ENCODE measurements at places on chromosomes 3 and 15. TPM values are rescaled to one million over a fixed set of nuclear protein-coding genes. Genes with fewer than 3 reads are reported as not detected.

The SCAANT1 gene
- total RNA-seq = not detected

GRCh38 chr3:143172062-143172794 lies 52.7 kb downstream of the CHST2 start:
- H3K4me3 ChIP-seq = no peak overlapping the region
- peaks cover 56% of the 10 kb centered on the region for H3K4me1 ChIP-seq
- H3K27ac ChIP-seq = peak overlapping the region; percentile 72
- DNase-seq = no peak
- no peaks in the 10 kb centered on the region for H3K27me3 ChIP-seq

The ZPLD1 gene
- not detected for total RNA-seq

The CCDC54 gene
- total RNA-seq = not detected

DNA sequence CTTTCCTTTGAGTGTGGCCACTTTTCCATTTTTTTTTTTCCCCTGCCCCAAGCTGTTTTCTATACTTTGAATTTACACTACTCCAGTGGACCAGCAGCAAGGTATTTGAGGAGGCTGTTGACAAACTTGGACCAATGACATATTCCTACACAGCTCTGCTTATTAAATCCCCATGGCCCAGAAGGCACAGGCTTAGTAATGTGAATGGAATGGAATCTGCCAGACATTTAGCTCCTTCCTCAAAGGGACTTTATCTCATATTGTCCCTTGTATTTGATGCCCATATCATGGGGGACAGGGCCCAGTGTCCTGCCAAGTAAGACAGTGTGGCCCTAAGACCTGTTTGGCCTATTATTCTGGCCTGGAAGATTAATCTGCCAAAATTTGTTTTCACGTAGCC lies 107.5 kb downstream of the CHCHD6 start:
- H3K27me3 ChIP-seq = no peaks in the 10 kb centered on the region
- no peak overlapping the region for H3K4me3 ChIP-seq
- H3K36me3 ChIP-seq = no peaks in the 10 kb centered on the region
- no peak overlapping the region for H3K27ac ChIP-seq
- no peaks in the 10 kb centered on the region for H3K4me1 ChIP-seq

The LIPC gene
- 4.4 TPM for total RNA-seq

- H3K27ac ChIP-seq = no peak overlapping the region
- H3K4me3 ChIP-seq = no peak overlapping the region
- H3K4me1 ChIP-seq = peaks cover 86% of the 10 kb centered on the region
- DNase-seq = no peak
- peaks cover 14% of the 10 kb centered on the region for H3K36me3 ChIP-seq
These were observed 6.6 kb upstream of the KLF13 start for GRCh38 chr15:31320022-31320421.

- peak overlapping the region; percentile 5 for H3K4me3 ChIP-seq
- peaks cover 77% of the 10 kb centered on the region for H3K36me3 ChIP-seq
- H3K27ac ChIP-seq = peak overlapping the region; percentile 75
- no peak for DNase-seq
- no peaks in the 10 kb centered on the region for H3K27me3 ChIP-seq
These were observed 28.2 kb upstream of the RSL24D1 start for GRCh38 chr15:55224892-55225291.

The FILIP1L gene
- total RNA-seq = 1.7 TPM

DNA sequence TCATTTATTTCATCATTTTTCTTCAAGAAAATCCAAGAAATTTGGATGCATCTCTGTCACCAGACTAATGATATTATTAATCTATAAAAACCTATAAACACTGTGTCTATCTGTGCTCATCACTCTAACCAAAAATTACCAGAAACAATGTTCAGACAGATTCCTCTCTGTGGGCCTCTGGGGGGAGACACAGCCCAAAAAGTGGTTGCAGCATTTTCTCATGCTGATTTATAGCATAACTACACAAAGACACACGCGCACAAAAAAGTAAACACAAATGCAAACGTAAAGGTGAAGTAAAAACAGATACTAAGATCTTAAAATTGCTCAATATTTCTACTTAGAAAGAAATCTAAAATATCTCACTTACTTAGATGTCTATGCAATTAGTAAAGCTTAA lies 976.0 kb downstream of the GBE1 start:
- H3K27ac ChIP-seq = no peak overlapping the region
- H3K4me1 ChIP-seq = no peaks in the 10 kb centered on the region
- H3K27me3 ChIP-seq = no peaks in the 10 kb centered on the region

- no peak overlapping the region for H3K27ac ChIP-seq
- peaks cover 14% of the 10 kb centered on the region for H3K27me3 ChIP-seq
- H3K4me1 ChIP-seq = no peaks in the 10 kb centered on the region
- no peak overlapping the region for H3K4me3 ChIP-seq
- H3K36me3 ChIP-seq = no peaks in the 10 kb centered on the region
These were observed 53.4 kb upstream of the EIF5A2 start for GRCh38 chr3:170961616-170962400.

DNA sequence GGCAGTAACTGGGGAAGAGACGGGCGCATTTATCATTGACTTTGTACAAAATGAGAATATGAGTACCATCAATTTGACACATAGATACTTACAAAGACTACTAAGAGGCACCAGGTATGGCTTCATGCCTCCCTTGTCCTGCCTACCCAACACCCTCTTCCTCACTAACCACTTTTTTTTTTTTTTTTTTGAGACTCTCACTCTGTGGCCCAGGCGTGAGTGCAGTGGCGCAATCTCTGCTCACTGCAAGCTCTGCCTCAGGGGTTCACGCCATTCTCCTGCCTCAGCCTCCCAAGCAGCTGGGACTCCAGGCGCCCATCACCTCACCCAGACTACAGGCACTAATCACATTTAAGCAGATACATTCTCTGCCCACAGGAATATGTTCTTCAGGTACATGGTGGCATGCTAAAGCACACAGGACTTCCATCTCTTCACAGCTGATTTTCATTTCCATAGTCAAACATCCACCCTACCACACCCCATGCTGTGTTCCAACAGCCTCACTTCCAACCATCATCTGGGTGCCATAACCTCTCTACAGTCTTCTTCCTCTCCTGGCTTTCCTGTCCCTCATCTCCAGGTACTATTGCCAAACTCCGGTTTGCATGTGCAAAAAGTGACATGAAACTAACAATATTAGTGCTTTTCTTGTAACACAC lies 41.7 kb downstream of the RAB27A start:
- DNase-seq = no peak
- H3K4me3 ChIP-seq = no peak overlapping the region
- peaks cover 68% of the 10 kb centered on the region for H3K36me3 ChIP-seq
- no peaks in the 10 kb centered on the region for H3K27me3 ChIP-seq
- H3K4me1 ChIP-seq = peaks cover 74% of the 10 kb centered on the region

DNA sequence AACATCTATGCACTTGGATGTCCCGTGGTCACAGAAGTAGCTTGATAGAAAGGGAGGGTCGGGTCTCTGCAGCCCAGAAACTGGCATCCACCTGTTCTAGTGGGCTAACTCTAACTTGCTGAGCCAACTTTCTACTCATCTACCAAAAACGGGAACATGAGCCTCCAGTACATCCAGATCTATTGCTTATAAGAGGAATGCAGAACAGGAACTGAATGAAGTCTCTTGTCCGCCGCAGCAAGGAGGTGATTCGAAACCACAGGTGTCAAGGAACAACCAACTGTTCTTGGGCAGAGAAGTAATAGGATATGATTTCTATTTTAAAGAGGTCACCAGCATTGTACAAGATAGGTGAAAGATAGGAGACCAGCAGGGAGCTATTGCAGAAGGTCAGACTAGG lies 17.9 kb downstream of the TERC start:
- no peak for DNase-seq
- no peak overlapping the region for H3K27ac ChIP-seq
- H3K4me1 ChIP-seq = peaks cover 6% of the 10 kb centered on the region
- peaks cover 31% of the 10 kb centered on the region for H3K27me3 ChIP-seq
- H3K36me3 ChIP-seq = no peaks in the 10 kb centered on the region
- no peak overlapping the region for H3K4me3 ChIP-seq

The BDH1 gene
- 166 TPM for total RNA-seq

- H3K4me1 ChIP-seq = no peaks in the 10 kb centered on the region
- no peaks in the 10 kb centered on the region for H3K27me3 ChIP-seq
- H3K27ac ChIP-seq = no peak overlapping the region
- no peak overlapping the region for H3K4me3 ChIP-seq
- peaks cover 27% of the 10 kb centered on the region for H3K36me3 ChIP-seq
These were observed 165.6 kb downstream of the STAG1 start for GRCh38 chr3:136586580-136586979.

- H3K4me1 ChIP-seq = no peaks in the 10 kb centered on the region
- H3K36me3 ChIP-seq = no peaks in the 10 kb centered on the region
- no peak for DNase-seq
- peak overlapping the region; percentile 17 for H3K4me3 ChIP-seq
- peaks cover 61% of the 10 kb centered on the region for H3K27me3 ChIP-seq
- no peak overlapping the region for H3K27ac ChIP-seq
These were observed 1.5 kb downstream of the ITGB5 start for GRCh38 chr3:124885466-124886167.

The EIF3J gene
- 100 TPM for total RNA-seq

The LRRC31 gene
- total RNA-seq = not detected

DNA sequence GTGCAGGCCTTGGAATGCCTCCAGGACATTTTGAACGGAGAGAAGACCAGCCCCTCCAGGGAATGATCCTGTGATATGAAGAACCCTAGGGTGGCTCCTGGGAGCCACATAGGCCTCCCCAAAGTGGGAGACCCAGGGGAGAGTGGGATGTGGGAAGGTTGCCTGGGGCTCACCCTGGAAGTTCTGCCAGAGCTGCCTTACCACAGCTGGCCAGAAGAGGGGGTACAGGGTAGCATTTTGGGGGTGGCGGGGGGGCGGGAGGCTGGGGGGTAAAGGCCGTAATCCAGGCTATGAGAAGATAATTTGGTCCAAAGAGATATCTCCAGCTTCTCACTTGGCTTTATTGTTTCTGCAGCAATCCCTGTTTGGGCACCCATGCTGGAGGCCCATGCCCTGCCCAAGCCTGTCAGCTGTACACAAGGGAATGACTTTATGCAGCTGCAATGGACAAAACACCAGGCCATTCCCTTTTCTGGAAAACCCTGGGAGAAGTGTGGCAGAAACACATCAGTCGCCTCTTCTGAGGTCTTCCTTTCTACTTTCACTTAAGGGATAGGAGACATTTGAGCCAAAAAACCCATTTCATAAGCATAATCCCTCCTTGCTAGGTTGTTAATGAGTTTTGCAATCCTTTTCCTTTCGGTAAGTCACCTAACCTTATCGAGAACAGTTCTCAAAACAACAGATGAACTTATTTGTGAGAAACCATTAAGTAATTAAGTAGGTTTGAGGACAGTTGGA lies 11.0 kb upstream of the MUSTN1 start:
- no peak overlapping the region for H3K4me3 ChIP-seq
- no peaks in the 10 kb centered on the region for H3K27me3 ChIP-seq
- DNase-seq = no peak
- H3K27ac ChIP-seq = no peak overlapping the region

- no peak for DNase-seq
- H3K27ac ChIP-seq = no peak overlapping the region
- no peak overlapping the region for H3K4me3 ChIP-seq
- no peaks in the 10 kb centered on the region for H3K4me1 ChIP-seq
- no peaks in the 10 kb centered on the region for H3K36me3 ChIP-seq
- no peaks in the 10 kb centered on the region for H3K27me3 ChIP-seq
These were observed 396.3 kb downstream of the IL5RA start for GRCh38 chr3:2713923-2714322.

The RARRES1 gene
- total RNA-seq = not detected

GRCh38 chr3:57274845-57275244 lies 17.6 kb downstream of the ASB14 start:
- no peaks in the 10 kb centered on the region for H3K27me3 ChIP-seq
- H3K27ac ChIP-seq = no peak overlapping the region
- no peak for DNase-seq
- H3K4me1 ChIP-seq = no peaks in the 10 kb centered on the region

DNA sequence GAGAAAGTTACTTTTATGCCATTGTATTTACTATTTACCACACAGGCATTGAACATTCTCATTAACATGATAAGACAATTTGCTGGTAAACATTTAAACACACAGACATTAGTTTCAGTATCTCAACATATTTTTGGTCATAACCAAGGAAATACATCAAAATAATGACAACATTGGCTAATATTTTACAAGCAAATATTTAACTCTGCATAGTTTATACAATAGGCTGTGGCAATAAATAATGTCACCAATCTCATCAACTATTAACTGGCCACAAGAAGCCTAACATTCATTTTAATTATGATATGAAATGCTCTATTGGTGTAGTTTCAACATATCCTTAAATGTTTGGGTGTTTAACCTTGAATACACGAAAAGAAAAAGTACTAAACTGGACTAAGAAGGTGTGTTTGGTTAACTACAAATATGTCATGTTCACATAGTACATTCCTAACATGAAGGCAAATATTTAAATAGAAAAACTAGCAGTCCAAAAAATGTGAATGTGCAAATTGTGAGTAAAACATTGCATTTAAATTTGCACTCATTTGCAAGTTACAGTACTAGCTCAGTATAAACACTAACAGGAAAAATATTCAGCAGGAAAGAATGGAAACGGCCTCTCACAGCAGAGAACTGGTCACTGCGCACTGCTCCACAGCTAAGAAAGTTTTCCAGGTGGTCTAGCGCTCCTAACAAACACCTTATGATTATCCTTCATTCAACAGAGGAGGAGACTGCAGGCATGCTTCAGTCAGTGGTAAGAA lies 106.6 kb downstream of the GLDN start:
- peaks cover 5% of the 10 kb centered on the region for H3K36me3 ChIP-seq
- H3K27me3 ChIP-seq = no peaks in the 10 kb centered on the region
- peaks cover 8% of the 10 kb centered on the region for H3K4me1 ChIP-seq
- no peak overlapping the region for H3K4me3 ChIP-seq
- no peak overlapping the region for H3K27ac ChIP-seq

DNA sequence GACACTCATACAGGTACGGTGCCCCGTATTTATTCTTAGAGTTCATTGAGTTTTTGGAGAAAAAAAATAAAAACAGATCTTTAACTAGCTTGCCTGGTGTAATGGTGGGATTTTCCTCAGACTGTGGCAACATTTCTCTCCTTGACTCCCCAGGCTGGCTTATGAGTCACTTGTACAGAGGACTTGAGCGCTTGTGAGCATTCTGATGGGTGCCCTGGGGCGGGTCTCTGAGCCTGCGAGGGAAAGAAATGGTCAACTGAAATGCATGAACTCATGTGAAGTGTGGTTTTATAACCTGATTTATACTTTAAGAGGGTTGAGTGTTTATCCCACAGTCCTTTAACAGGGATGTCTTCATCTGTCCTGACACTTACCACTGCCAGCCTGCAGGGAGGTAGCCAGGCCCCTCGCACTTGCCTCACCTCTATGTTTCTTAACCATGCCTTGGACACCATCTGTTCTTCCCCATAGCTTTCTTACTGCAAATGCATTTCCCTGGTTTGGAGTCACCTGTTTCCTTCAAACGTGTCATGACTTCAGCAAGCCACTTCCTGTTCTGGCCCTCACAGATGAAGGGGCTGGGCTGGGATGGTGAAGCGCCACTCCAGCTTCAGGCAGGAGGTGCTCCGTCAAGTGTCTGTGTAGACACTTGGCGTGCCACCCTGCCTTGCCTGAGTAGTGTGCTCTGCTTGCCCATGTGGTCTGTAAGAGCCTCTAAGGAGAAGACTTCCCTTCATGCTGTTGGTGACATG lies 118.7 kb downstream of the PDE8A start:
- H3K4me1 ChIP-seq = no peaks in the 10 kb centered on the region
- H3K36me3 ChIP-seq = peaks cover 3% of the 10 kb centered on the region
- DNase-seq = peak; percentile 76
- H3K27me3 ChIP-seq = no peaks in the 10 kb centered on the region

All from activated CD8-positive, alpha-beta T cell treated with anti-CD3 and anti-CD28 coated beads, Interleukin-2, amount 10 ng/mL, durations not matched to agents 7 days and 5 days (primary cell).